ENCODE measurements at places on chromosomes 7 and 10. TPM values are rescaled to one million over a fixed set of nuclear protein-coding genes. Genes with fewer than 3 reads are reported as not detected.

DNA sequence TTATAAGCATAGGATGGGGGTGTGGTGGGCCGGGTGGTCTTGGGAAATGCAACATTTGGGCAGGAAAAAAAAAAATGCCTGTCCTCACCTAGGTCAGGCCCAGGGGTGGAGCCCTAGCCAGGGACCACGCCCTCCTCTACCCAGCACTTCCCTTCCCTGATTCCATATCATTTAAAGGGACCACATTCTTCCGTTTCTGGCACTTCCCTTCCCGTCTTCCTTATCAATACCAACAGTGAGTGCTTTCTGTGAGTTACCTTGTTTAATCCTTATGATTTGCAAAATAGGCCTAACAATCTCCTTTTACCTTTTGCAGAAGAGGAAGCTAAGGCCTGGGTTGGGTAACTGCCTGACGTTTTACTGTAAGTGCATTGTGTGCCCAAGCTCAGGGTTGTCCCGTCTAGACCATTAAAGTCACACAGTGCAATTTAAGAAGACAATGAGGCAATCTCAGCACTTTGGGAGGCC is 16.7 kb upstream of the C10orf95 start:
- no peak for DNase-seq

DNA sequence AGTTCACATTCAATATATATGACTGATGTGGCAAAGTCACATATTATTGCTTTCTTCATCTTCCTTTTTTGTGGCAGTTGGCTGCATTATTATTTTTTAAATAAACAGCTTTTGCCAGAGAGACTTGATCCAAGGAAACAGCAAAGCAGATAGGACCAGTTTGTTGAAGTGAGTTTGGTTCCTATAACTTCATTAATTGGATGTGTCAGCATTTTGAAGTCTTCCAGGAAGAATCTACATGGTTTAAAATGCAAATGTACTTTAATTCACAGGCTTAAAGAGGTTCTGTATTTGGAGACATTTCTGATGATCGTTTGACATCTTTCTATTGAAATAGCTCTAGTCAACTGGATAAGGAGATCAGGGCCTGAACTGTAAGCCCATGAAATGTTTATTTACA is 13.2 kb downstream of the UBE2D1 start:
- DNase-seq: no peak

GRCh38 chr7:45001826-45002225 is 1.8 kb downstream of the CCM2 start:
- no peak for DNase-seq

DNA sequence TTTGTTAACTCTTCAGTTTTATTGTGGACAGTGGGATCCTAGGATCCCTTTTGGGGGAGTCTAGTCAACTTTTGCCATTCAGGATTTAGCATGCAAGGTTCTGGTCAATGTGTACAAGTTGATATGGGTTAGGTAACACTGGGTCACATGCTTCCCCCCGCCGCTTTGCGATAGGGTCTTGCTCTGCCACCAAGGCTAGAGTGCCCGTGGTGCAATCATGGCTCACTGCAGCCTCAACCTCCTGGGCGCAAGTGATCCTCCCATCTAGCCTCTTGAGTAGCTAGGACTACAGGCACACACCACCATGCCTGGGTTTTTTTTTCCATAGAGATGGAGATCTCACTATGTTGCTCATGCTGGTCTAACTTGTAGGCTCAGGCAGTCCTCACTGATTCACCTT is 3.2 kb upstream of the CSGALNACT2 start:
- no peak for DNase-seq

The CASP7 gene
- 23.9 TPM for total RNA-seq

DNA sequence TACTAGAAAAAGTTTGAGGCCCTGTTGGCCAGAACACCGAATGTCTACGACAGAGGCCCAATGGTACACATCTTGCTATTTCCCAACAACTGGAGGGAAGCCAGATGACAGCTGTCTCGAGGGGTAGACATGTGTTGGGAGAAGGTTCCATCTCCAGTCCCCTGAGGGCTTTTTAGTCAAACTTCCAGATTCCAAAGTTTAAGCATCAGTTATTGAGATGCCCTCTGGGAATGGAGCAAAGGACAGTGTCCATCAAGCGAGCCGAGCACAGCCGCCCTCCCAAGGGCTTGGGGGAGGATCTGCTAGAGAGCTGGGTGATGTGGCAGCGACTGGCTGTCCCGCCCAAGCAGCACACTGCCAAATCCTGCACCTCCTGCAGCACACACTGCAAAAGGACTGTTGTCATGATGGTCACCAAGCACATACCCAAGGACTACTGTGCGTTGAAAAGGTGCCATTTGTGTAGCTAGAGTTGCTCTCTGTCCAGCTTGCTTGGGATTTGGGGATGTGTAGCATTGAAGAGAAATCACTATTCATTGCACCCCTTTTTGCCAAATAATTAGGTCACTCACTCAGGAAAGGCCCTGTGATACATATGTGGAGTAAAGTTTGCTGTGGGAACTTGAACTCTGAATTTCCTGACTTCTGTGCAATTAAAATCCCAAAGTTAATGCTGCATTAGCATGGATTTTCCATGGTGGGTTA is 164.6 kb downstream of the TRIL start:
- DNase-seq: no peak

The NUTM2E gene
- 0.63 TPM for total RNA-seq

All from B cell (primary cell).